ENCODE measurements at places on chromosomes 13 and 19.

DNA sequence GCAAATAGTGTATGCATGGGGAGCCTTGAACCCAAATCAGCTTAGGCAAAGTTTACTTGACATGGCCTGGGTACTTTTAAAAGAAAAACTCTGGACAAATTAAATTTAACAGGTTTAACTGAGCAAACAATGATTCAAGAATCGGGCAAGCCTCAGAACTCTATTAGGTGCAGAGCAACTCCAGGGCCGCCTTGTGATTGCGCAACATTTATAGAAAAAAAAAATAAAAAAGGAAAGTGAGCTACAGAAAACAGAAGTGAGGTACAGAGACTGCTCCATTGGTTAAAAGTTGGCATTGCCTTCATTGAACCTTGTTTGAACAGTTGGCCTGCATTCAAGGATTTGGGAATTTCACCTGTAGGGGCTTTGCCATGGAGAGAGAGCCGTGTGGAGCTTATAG lies 421.0 kb upstream of the TSHZ3 start:
- DNase-seq = no peak

DNA sequence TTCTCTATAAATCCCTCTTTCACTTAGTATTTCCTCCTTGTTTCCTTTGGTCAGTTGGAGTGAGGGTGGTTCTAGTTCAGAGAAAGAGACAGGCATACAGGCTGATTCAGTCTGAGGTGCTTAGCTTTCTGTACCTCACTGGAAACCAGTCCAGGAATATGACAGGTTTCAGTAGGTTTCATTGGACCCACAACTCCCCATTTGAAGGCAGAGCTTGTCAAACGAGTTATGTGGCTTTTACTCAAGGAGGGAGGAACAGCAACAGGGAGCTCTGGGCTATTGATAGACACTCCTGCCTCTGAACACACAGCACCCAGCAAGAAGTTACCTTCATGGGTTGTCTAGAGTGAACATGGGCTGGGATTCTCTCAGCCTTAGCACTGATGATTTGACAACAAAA lies 14.5 kb downstream of the ACTN4 start:
- no peak for DNase-seq

DNA sequence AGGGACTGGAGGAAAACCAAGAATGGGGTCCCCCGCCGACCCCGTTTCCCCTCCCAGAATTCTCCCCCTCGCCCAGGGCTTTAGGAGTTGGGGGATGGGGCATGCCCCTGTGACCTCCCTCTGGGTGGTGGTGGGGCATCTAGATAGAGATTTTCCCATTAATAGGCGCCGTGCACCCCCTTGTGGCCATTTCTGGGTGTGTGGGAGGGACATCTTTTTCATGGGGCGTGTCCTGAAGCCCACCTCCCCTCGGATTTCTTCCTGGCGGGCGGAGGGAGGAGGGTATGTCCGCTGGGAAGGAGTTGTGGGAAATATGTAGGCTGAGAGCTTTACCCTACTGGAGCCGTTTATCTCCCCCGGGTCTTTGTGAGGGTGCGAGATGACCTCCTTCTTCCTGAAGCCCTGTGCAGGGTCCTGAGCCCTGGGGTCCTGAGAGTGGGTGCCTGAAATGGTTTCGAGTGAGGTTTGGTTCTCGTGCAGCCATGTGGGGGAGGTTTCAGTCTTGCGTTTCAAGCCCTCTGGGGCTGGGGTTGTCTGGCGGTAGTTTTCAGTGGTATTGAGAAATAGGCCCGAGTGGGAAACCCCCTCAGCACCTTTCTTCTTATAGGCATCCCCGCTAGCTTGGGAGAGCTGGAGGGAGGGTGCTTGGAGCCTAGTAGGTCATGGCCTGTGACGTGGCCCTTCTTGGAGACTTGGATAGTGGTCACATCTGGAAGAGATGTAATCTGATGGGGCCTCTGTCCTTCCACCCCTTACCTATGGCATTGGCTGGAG lies 1.0 kb downstream of the PRMT1 start:
- DNase-seq = peak; percentile 84

- no peak for DNase-seq
Measured at GRCh38 chr13:38993381-38993780, 2.8 kb upstream of the STOML3 start.

DNA sequence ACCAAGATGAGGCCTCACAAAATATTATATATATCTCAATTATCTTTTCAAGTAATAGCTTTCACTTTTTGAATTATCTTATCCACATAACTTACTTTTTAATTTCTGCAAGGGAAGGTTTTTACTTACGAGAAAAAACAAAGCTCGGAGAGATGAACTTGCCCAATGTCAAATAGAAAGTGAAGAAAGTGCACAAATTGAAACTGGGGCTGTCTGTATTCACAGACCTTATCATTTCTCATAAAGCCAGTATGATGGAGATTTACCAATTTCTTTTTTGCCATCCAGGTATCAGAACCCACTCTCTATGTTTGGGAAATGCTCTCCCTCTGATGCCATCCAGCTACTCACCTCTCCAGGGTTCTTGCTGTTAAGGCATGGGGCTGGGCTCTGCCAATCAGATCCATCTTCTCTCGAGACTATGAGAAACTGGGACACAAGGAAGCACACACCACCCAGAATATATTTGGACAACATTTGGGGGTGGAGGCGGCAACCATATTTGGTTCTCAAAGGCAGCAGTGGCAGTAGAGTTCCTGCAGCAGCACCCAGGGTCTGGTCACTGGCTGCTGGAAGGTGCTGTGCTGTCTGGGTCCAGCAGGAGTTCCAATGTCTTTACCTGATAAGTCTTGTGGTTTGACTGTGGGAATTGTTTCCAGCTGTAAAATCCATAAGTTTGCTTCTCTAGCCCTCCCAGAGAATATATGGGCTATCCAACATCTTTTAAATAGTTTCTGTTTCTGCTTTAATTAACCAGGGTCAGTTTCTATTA lies 45.8 kb upstream of the SCEL start:
- no peak for DNase-seq

DNA sequence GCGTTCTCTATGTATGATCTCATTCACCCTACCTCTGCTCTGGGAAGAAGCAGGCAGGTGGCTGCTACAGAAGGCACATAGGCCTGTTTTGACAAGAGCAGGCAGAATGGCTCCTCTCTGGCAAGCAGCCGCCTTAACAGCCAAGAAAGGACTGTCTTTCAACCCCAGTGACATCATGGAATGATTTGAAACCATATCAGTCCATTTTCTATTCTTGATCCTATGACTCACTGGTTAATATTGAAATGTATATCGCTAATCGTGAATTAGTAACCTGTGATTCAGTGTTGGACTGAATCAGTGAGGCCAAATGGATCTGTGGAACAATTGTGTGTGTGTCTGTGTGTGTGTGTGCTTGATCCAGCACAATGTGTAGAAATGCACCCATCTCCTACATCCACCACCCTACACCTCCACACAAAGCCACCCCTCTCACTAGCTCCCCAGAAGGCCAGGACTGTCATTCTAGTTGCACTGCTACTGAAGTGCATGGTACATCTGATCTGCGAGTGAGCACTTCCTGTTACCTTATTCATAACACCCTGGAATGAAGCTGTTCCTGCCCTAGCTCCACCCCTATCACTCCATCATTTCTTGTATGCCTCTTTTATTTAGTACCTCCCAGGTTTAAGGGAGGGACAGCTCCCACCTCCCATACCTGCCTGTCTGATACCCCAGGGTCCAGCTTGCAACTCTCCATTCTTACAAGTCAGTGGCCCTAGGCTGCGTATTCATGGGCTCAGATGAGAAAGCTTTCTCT lies 460.0 kb downstream of the FOXO1 start:
- DNase-seq = peak; percentile 68

Data from stimulated activated CD4-positive, alpha-beta T cell treated with anti-CD3 and anti-CD28 coated beads, Interleukin-1b, Interleukin-23, amount 100 ng/mL, for 48 hours (primary cell).